ENCODE measurements at places on chromosomes 3 and 15. TPM values are rescaled to one million over a fixed set of nuclear protein-coding genes. Genes with fewer than 3 reads are reported as not detected.

DNA sequence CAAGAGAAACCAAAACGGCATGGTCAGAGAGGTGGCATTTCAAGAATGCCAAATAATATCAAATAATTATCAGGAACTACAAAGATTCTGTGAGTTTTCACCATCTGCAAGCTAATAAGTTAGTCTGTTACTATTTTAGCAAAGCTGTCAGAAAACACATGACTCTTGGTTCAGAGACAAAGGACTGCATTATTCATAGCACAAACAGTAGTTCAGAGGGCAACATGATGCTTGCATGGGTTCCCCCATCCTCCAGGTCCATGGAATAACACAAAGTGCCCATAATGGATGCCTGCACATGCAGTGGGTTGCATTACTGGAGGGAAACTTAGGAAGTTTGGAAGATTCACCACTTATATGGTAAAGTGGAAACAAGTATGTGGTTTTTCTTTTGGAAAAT is 228.8 kb upstream of the ALCAM start:
- DNase-seq: no peak

Gene FOXB1
- 5.2 TPM for total RNA-seq

DNA sequence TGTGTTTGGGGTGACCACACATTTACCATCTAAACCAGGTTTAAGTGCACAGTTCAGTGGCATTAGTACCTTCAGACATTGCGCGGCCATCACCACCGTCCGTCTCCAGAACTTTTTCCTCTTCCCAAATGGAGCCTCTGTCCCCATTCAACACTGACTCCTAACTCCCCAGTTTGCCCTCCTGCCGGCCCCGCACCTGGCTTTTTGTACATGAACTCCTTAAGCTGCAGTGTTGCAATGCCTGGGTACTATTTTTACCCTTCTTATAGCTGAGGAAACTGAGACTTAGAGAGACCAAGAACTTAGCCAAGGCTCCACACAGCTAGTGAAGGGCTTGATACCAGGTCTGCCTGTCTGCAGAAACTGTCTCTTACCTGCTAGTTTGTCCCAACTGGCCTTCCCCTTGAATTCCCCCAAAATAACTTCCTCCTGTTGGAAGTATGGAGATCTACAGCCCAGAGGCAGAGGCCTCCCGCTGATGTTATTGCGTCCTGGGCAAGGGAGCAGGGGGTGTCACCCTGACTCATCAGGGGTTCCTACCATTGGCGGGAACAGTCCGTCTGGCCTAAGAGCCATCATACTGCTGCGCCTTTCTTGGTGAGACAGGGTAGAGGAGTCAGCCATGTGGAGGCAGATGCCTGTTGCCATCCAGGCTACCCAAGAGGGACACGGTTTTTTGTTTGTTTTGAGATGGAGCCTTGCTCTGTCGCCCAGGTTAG is 65.6 kb downstream of the GRIP2 start:
- DNase-seq: no peak

Gene MFAP1
- 34.4 TPM for total RNA-seq

- no peak for DNase-seq
Observed at GRCh38 chr3:187266691-187267090, 24.8 kb downstream of the MASP1 start.

Gene CLCN2
- total RNA-seq: 4.9 TPM

- DNase-seq: no peak
Observed at GRCh38 chr3:192826214-192827006, 91.2 kb downstream of the MB21D2 start.

- DNase-seq: no peak
Observed at GRCh38 chr3:27253391-27253790, 115.8 kb downstream of the NEK10 start.

DNA sequence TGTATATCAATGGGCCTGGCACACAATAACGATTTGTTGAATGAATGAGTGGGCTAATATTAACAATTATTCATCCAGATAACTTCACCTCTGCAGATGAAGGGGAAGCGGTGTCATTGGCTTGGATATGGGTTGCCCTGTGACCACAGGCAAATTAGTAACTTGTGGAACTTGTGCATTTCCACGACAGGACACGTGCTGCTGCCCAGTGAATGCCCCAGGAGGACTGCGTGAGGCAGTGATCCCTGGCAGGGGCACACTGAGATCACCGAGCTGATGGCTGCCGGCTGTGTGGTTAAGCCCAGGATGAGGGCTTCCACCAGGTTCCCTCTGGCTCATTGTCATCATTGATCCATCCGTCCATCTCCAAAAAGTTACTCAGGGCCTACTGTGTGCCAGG is 84.1 kb upstream of the HACD2 start:
- no peak for DNase-seq

Gene PRRT3
- total RNA-seq: 6.1 TPM

DNA sequence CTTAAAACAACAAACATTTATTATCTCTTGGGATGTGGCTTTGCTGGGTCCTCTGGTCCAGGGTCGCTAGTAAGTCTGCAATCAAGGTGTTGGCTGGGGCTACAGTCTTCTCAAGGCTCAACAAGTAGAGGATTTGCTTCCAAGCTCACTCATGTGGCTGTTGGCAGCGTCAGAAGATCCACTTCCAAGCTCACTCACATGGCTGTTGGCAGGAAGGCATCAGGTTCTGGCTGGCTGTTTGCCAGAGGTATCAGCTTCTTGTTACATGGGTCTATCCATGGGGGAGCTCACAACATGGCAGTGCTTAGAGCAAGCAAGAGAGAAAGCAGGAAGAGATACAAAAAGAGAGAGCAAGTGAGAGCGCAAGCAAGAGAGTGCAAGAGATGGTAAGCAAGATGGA is 15.0 kb upstream of the BNC1 start:
- DNase-seq: no peak

Gene DZIP1L
- not detected for total RNA-seq

GRCh38 chr3:74139648-74140047 is 474.8 kb downstream of the CNTN3 start:
- DNase-seq: no peak

Gene IGF2BP2
- 0.40 TPM for total RNA-seq

DNA sequence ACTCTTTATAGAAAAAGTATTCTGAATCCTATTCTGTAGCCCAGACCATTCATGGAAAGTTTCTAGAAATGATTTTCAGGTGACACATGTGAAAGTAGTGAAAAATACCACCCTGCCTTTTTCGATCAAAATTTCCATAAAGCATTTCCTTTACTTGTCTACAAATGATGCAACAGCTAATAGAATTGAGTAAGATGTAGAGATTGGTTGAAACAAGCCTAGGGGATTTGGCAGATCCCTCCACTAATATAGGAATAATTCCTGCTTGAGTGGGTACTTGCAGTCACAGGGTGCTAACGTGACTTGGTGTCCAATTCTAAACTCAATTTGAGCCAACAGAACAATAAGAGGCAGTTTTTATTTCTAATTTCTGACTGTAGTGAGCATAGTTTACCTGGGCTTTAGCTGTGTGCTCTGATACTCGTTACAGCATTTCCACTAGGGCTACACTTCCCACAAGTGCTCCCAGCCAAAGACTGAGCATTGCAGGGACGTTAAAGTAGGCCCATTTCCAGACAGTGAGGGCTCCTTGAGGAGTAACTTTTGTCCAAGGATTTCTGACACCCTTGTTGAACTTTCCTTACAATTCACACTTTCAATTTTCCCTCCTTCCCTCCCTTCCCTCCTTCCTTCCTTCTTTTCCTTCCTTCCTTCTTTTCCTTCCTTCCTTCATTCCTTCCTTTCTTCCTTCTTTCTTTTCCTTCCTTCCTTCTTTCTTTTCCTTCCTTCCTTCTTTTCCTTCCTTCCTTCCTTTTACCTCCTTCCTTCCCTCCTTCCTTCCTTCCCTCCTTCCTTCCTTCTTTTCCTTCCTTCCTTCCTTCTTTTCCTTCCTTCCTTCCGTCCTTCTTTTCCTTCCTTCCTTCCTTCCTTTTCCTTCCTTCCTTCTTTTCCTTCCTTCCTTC is 53.9 kb upstream of the TP63 start:
- DNase-seq: no peak

- no peak for DNase-seq
Observed at GRCh38 chr15:69421498-69421897, 7.3 kb downstream of the KIF23 start.

- DNase-seq: no peak
Observed at GRCh38 chr3:115239717-115240116, 92.6 kb upstream of the ZBTB20 start.

DNA sequence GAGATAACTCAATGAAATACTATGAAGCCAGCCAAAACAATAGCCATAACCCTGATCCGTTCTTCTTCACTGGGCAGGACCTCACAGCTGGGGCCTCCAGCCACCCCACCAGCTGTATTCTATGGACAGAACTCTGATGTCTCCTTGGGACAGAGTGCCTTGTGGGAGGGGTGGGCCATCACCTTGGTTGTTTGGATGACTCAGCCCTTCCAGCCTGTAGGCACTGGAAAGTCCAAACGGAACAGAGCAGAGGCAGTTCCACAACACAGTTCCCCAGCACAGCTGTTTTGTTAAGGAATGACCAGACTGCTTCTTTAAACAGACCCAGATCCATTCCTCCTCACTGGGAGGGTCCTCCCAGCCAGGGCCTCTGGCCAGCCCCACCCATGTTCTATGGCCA is 31.9 kb upstream of the ZBED2 start:
- no peak for DNase-seq

DNA sequence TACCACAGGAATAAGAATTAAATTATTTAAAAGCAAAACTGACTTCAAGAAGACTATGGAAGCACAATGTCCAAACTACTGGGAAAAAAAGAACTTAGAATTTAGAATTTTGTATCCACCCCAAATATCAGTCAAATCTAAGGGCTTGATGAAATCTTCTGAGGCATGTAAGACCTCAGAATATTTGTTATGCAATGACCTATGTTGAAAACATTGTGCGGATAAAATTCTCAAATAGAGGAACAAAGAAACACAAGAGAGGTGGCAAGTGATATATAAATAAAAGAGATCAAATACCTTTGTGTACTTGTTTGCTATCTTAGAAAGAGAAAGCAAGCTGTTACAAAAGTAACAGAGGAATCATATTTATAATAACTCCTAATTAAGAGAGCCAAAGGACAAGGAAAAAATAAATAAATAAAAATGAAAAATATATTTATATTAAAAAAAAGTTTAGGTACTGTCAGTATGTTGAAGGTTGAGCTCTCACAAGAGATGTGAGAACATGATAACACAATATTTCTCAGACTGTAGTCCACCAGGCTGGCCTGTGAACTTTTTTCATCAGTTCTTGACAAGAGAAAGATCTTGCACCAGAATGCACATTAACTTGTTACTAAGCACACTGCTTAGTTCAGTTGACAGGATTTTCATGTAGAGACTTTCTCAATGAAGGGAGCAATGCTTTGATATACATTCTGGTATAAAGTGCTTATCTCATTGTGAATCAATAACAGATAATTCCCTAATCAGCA is 50.0 kb downstream of the CPA3 start:
- no peak for DNase-seq

- DNase-seq: no peak
Observed at GRCh38 chr3:101926594-101927105, 77.3 kb downstream of the NFKBIZ start.

DNA sequence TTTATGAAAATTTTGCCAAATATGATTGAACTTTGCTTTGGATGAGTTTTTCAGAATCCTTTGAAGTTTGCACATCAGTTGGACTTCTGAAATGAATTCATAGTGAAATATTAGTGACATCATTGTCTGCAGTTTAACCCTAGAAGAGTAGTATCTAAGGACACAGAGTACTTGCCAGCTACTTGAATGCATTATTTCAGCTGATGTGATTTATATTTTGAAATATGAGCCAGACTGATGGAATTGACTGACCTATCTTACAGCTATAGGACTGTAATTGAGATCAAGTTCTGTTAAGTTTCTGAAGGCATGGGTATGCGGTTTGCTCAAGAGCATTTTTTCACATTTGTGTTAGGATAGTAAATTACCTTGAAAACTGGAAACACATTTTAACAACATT is 51.2 kb downstream of the LYSMD4 start:
- DNase-seq: no peak

Gene DNAH12
- 0.05 TPM for total RNA-seq

DNA sequence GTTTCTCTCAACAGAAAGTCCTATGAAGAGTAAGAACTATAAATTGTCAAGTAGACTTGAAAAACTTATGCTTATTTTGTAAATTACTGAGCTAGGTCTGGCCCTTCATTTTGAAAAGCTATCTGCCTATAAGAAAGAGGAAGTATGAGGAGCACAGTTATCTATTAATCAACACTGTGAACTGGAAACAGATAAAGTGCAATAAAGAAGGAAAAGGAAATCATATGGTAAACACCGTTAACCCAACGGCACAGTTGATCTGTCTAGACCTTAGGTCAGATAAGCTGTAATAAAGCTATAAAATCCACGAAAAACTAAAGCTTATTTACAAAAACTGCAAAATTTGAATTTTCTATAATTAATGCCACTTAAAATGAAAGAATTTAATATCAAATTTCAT is 242.5 kb downstream of the ZBTB20 start:
- no peak for DNase-seq

DNA sequence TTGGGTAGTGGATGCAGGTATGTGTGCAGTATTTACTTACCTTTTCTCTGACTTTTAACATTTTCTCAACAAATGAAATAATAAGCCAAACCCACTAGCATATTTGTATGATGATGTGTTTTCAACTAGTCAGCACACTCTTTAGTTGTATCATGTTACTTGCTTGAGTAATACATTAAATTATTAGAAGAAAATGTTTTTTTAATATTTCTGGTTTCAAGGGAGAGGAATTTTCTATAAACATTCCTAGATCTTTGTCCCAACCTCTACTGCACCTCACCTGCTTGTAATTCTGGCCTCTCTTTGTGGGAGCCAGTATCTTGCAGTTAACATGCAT is 161.8 kb upstream of the CBLB start:
- DNase-seq: no peak

DNA sequence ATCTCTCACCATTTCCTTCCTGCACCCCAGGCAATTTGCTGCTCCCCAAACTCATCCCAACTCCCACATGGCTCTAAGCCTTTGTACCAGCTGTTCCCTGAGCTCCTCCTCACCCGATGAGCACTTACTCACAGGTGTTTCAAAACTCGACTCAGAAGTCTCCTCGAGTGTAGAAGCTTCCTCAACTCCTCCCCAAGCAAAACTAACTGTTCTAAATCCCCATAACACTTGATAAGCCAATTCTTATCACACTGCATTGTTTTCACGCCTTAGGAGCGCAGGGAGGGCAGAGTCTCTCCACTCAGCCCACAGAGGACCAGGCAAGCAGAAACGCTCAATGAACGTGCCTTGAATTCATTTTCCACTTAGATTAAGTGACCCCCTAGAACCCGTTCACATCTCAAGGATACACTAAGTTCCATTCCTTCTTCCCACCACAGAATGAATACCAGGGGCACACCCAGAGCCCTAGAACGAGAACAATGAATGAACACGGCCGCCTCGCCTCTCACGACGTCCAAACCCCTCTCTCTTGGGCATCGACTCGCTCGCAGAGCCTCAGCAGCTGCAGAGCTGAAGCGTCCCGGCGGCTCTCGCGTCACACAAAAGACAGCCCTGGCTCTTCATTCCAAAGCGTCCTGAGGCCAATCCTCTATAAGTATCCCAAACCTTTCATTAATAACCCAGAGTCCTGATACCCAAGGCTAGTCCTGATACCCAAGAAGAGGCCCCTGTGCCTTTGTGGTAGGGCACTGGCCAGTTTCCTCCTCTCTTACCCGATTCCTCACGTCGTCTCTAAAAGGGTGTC is 1.1 kb downstream of the RAF1 start:
- peak; percentile 42 for DNase-seq

Gene MESP2
- not detected for total RNA-seq

Gene TTLL13
- 0.58 TPM for total RNA-seq

Gene CLDN16
- not detected for total RNA-seq

Measured in activated CD4-positive, alpha-beta memory T cell treated with anti-CD3 and anti-CD28 coated beads, Interleukin-2, amount 10 ng/mL, durations not matched to agents 7 days and 5 days (primary cell).